ENCODE measurements at places on chromosomes 2 and 18. TPM values are rescaled to one million over a fixed set of nuclear protein-coding genes. Genes with fewer than 3 reads are reported as not detected.

- no peak for DNase-seq
Observed at GRCh38 chr2:142966284-142966683, 88.8 kb downstream of the KYNU start.

DNA sequence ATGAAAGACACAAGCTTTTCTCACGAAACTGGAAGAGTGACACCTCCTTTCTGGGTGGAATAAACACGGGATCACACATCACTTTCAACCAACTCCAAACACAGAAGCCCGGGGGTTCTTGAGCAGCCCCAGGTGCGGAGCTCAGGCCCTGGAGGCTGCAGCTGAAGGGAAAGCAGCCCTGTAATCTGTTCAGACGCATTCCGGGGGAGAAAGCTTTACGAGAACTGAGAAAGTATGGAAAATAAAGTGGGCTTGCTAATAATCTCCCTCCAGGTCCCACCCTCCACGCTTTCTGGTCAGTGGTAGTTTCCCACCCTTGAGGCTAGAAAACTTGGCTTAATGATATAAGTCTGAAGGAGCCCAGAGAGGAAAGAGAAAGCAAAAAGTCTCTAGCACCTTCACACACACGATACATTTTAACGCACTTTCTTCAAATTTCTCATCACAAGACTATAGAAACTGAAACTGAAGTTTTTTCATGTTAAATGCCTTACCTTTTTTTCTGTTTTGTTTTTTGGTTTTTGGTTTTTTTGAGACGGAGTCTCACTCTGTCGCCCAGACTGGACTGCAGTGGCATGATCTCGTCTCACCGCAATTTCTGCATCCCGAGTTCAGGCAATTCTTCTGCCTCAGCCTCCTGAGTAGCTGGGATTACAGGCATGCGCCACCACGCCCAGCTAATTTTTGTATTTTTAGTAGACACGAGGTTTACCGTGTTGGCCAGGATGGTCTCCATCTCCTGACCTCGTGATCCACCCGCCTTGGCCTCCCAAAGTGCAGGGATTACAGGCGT, 141.3 kb downstream of the AFF3 start:
- DNase-seq: no peak

DNA sequence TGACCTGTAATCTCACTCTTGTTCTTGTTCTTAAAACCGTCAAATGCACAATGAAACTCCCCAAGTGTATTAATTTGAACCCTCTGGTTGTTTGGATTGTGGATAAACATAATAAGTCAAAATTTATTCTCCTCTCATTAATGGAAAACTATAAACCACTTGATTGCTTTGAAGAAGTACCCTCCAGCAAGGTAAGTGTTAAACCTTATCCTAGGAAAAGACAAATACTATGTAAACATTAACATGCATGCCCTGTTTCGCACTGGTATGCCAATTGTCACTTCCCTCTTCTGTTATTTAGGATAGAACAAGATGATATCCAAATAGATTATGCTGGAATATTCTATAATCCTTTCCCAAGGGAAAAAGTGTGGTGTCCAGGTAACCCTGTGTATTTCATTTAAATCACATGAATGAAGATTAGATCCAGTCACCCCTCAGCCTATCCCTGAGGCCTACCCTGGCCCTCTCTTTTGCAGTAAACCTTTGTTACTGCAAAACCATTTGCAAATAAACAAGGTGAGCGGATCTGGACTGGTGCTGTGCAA, 1.3 kb downstream of the ADI1 start:
- DNase-seq: no peak

- DNase-seq: peak; percentile 80
Observed at GRCh38 chr2:237670641-237671040, 43.3 kb downstream of the LRRFIP1 start.

- DNase-seq: peak; percentile 59
Observed at GRCh38 chr2:217981084-217981730, 21.6 kb downstream of the TNS1 start.

DNA sequence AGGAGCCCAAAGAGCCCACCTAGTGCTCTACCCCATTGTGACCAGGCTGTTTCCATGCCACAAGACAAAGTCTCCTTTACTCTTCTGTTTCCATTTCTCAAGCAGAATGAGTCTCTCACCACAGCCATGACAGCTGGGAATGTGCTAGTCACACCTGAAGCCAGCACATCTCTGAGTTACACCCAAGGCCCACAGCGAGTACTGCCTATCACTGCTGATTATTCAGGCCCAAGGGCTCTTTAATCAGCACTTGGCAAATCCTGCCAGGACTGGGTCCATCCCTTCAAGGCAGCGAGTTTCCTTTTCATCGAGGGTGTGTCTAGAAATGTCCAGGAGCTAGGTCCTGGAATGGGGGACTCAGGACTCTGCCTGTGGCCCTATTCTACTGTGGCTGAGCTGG, 14.6 kb upstream of the PPP1R1C start:
- DNase-seq: no peak

GRCh38 chr2:194842871-194843270, 814.2 kb upstream of the SLC39A10 start:
- DNase-seq: no peak

GRCh38 chr2:28643327-28643726, 108.3 kb upstream of the PPP1CB start:
- DNase-seq: no peak

GRCh38 chr2:77155511-77155910, 366.7 kb downstream of the LRRTM4 start:
- no peak for DNase-seq

DNA sequence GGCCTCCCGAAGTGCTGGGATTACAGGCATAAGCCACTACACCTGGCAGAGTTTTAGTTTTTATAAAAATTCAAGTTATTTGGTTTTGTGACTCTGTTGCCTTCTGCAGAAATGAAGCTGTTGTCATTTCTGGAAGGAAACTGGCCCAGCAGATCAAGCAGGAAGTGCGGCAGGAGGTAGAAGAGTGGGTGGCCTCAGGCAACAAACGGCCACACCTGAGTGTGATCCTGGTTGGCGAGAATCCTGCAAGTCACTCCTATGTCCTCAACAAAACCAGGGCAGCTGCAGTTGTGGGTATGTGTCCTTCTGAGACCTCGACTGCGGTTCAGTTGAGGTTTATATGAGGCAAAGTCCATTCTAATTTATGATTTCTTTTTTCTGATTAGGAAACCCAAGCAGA, 7.2 kb downstream of the MTHFD2 start:
- DNase-seq: no peak

DNA sequence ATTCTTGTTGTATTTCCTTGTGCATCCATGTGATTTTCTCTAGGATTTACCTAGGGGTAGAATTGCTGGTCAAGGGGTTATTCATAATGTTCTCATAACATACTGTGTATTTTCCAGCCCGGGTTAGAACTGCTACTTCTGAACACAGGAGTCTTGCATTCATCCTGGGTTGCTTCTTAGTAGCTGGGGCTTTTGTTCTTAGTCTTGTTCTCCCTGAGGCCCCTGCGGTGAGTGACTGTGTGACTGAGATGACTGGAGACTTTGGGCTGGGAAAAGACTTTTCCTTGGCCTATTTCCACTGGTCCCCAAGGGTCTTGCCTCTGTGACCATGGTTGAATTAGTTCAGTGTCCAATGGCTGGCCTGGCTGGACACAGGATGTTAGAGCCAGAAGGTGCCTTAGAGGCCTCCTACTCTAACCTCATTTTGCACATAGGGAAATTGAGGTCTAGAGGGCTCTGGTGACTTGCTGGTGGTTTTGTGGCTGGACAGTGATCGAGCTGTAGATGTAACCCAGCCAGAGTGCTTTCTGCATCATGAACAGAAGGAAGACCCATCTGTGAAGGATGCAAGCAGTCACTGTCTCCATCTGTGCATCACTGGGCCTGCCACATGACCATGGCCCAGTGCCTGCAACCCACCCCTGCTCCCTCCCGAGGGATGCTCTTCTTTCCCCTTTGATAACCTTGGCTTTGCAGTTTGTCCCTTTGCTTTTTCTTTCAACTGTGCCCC, 233.3 kb downstream of the FHOD3 start:
- no peak for DNase-seq

DNA sequence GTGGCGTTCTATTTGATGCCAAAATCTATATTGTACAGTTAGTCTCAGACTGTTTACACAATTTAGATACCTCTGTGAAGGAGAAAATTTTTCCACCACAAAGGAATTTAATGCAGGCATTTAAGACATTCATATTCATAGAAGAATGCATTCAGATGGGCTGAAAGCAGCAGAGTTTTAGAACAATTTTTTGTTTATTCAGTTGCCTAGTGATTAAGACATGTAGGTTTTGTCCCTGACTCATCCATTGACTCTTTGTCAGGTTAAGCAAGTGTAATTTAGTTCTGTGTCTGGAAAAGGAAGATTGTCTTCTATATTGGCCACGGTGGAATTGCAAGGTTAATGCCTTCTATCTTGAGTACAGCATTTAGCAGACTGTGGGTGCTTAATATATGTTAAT, 515.0 kb downstream of the PARD3B start:
- DNase-seq: no peak

DNA sequence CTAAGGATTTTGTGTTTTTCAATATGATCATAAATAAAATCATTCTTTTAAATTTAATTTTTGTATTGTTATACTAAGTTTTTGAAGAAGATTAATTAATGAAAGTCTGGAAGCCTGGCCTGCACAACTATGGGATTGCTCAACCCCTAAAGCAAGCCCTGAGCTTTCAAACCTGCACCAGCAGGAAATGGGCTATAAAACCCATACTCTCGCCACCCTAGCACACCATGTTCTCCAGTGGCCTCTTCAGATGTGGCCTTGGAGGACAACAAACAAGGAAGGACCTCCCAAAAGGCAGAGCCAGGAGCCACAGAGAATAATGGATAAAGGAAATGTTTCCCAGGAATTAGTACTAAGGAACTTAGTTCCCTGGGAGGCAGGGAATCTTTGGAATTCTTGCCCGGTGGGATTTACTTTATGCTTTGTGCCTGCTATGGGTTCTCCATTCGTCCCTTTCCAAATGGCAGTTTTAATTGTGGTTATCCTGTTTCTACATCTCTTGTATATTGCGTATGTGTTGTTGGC, 212.5 kb downstream of the ZFP36L2 start:
- DNase-seq: no peak

- DNase-seq: no peak
Observed at GRCh38 chr2:19219060-19219459, 139.4 kb downstream of the OSR1 start.

- DNase-seq: peak; percentile 69
Observed at GRCh38 chr2:86301009-86301408, 36.4 kb downstream of the REEP1 start.

GRCh38 chr2:43332653-43333052, 106.2 kb upstream of the ZFP36L2 start:
- DNase-seq: no peak

DNA sequence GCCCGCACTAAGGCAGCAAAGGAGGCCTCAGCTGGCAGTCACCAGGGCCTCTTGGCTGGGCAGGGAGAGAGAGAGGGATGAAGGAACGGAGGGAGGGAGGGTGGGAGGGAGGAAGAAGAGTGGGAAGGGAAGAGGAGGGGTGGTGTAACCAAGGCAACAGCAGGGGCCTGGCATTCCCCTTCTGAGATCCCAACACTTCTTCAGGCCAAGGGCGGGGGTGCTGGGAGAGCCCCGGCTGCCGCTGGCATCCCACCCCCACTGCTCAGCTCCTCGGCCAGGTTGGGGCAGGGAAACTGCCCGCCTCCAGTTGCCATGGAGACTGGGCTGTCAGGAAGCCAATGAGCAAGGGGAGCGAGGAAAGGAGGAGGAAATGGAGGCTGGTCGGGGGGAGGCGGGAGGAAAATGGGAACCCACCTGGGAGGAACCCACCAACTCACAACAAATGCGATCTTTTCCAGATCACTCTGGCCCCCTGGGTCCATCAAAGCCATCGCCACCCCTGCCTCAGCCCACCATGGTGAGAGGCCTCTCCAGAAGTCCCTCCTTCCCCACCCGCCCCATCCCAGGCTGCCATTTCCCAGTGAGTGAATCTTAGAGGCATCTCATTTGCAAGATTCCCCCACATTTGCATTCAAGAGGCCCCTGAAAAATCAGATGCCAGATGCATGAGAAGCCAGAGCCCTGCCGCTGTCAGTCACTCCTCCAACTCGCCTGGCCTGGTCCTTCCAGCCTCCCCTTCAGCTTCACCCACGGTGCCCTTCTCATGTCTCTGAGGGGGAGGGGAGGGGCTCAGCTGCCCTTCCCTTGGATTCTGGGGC, 12.4 kb downstream of the SH2D6 start:
- DNase-seq: peak; percentile 75

DNA sequence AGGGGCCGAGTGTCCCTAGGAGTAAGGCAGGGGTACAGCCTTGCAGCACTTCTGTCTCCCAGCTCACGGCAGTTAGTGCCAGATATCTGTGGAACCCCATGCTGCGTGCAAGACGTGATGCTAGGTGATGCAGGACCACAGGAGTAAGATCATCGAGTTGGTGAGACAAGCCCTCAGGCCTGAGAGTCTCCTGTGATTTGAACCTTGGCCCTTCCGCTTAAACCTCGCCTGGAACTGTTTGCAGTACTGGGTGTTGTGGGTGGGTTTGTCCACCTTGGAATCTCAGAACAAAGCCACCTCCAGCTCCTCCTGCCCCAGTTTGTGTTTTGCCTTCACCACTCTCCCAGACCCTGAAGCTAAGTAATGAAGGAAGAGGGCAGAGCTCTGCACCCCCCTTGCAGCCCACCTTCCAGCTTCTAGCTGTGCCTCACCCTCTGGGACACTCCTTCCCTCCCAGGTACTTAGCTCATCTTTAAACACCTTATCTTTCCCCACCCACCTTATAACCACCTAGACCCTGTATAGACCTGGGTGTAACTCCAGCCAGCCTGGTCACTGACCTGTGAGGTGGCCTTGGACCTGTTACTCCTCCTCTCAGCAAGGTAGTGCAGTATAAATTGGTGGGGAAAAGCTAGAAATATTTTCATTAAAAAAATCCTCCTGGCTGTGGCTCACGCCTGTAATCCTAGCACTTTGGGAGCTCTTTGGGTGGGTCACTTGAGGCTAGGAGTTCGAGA, 6.6 kb downstream of the CNNM4 start:
- DNase-seq: no peak

DNA sequence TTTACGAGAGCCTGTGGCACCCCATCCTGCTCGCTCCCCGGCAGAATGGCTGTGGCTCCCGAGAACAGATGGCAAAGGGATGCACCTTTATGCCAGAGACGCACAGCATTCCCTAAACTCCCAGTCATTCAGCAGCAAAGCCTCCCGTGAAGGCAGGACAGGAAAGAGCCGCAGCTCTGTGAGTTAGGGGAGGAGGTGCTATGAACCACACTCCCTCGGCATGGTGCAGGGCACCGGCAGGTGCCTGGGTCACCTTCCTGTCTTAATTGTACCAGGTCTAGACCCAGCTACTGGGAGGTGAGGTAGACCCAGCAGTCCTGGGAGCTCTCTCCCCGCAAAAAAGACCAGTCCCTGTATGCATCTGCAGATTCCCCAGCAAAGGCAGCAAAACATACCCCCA, 149.8 kb downstream of the TWIST2 start:
- no peak for DNase-seq

Gene PSMA8
- total RNA-seq: not detected

Gene MC2R
- 0.06 TPM for total RNA-seq

Gene WDR54
- 36.1 TPM for total RNA-seq

Gene LRATD1
- total RNA-seq: 23.0 TPM

Gene ADD2
- 5.9 TPM for total RNA-seq

Gene POLE4
- total RNA-seq: 62.6 TPM

Gene RRM2
- total RNA-seq: 15.6 TPM

Gene ZNF2
- total RNA-seq: 4.7 TPM

Gene KLF7
- 23.7 TPM for total RNA-seq

Gene WDFY1
- total RNA-seq: 90.9 TPM

Gene TXNL4A
- total RNA-seq: 101 TPM

Measured in lung (tissue), 17 donors.